ENCODE measurements at places on chromosomes 11 and 22.

DNA sequence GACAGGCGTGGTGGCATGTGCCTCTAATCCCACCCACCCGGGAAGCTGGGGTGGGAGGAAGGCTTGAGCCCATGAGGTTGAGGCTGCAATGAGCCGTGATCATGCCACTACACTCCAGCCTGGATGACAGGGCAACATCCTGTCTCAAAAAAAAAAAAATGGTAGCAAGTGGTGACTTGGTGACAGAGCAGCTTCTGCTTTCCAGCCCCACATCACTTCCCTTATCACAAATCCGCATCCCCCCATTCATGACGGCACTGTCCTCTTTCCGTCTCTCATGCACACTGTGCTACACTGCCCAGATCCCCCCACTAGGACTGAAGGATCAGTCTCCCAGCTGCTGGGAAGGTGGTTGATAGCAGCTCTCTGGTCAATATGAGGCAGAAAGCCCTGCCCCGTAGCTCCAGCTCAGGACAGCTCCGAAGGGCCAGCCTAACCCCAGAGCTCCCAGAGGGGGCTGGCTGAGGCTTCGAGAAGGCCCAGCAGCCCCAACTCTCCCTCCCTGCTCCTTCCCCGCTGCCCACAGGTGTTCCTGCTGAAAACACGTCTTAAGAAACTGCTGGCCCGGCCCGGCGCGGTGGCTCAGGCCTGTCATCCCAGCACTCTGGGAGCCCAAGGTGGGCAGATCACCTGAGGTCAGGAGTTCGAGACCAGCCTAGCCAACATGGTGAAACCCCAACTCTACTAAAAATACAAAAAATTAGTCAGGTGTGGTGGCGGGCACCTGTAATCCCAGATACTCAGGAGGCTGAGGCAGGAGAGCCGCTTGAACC is 15.9 kb downstream of the PGA5 start:
- DNase-seq: no peak

DNA sequence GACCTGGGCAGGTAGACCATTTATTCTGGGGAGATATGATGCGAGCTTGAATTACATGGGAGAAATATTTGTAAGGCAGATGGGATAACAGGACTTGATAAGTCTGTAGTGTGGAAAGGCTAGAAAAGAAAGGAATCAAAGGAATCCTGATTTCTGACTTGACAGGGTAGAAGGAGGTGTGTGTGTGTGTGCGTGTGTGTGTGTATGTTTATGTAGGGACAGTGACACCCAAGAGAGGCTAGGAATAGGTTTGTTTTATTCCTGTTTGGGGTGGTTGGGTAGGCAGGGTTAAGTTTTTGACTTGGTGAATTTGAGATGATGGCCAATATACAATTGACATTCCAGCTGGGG is 390 bp upstream of the HTATIP2 start:
- no peak for DNase-seq

GRCh38 chr11:112776834-112777233 is 184.4 kb upstream of the NCAM1 start:
- DNase-seq: no peak

DNA sequence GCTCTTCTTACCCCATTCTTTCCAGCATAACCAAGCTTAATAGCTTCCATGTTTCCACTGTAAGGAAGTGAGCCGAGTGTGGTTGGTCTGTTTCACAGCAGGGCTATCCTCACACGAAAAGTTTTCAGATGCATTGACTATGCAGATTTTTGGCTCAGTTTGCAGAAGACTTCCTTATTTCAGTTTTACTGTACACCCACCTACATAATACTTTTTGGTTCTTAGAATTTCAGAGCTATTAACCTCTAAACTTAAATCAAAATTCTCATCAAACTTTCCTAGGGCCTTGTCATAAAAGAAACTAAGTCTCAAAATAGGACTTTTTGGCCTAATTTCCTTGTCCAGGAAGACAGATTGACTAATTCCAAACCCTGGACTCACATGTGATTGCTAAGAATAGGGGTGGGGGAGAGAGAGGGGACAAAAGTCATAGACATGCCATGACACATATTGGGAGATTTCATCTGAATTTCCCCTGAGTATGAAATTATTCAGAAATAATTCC is 7.3 kb upstream of the EHF start:
- no peak for DNase-seq

DNA sequence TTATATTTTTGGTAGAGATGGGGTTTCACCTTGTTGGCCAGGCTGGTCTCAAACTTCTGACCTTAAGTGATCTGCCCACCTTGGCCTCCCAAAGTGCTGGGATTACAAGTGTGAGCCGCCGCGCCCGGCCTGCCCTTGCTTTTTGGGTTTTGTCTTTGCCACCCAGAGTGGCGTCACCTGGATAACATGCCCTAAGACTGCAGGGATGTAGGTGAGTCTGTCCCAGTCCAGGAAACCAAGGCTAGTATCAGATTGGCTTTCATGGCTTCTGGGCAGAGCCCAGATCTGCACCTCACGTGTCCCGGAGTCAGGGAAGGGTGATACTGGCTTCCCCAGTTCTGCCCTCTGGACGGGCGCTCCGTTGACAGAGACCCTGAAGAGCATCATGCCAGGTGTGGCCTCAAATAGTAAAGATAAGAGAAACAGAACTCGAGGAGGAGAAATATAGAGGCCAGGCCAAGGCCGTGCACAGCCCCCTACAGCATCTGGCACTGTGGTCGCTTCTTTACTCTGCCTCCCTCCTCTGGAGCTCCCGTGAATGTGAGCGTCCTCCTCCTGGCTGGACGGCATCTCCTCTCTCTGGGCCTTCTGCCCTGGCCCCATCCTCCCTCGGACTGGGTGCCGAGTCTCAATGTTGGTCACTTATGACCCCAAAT is 7.8 kb upstream of the APOBEC3B start:
- no peak for DNase-seq

DNA sequence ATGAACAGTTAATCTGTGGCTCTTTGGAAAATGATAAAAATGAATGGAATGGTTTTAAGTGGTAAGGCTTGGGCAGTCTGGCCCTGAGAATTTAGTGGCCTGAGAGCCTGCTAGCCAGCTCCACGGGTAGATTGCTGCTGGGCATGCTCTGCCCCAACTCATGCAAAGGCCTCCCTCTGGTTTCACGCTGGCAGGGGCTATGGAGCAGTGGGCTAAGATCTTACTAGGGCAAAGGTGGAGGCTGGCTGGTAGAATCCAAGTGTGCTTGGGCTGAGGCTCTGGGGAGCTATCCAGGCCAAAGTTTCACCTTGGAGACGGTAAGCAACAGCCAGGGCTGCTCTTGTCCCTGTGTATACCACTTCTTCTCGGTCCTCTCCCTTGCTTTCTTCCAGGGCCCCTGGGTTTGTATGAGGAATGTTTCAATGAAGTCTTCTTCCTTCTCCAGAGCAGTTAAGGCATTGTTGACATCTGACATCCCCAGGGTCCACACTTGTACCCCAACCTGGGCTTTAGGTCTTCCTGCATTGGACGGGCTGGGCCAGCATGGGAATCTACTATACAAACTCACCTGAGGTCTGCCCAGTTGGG is 27.4 kb downstream of the UBE2L3 start:
- DNase-seq: no peak

DNA sequence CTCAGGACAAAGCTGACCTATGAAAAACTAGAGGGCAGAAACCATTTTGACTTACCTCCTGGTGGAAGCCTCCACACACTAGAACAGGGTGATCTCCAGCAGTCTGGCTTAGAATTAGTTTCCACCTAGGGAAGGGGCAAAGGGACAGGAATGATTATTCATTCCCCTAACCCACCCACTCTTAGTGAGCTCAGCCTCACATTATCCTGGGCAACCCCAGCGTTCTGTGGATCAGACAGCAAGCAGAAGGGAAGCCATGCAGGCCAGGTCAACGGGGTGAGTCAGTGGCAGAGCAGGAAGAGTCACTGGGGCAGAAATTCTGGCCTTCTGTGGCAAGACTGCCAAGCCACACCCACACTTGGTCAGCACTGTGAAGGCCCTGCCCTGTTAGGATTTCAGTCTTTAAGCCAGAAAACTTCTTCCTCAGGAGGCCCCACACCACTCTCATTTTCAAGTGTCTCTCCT is 10.5 kb downstream of the NUMA1 start:
- DNase-seq: peak; percentile 78

Data from choroid plexus epithelial cell (primary cell).